Daoy (cell line): ENCODE measurements at places on chromosomes 6 and 20. TPM values are rescaled to one million over a fixed set of nuclear protein-coding genes. Genes with fewer than 3 reads are reported as not detected.

- no peak for DNase-seq
Measured at GRCh38 chr6:13368731-13369115, 40.4 kb upstream of the TBC1D7 start.

GRCh38 chr6:136790411-136791295 is 1.6 kb downstream of the MAP3K5 start:
- no peak for DNase-seq

- peak; percentile 96 for DNase-seq
Measured at GRCh38 chr20:29497261-29497671, 1760.2 kb upstream of the DEFB115 start.

DNA sequence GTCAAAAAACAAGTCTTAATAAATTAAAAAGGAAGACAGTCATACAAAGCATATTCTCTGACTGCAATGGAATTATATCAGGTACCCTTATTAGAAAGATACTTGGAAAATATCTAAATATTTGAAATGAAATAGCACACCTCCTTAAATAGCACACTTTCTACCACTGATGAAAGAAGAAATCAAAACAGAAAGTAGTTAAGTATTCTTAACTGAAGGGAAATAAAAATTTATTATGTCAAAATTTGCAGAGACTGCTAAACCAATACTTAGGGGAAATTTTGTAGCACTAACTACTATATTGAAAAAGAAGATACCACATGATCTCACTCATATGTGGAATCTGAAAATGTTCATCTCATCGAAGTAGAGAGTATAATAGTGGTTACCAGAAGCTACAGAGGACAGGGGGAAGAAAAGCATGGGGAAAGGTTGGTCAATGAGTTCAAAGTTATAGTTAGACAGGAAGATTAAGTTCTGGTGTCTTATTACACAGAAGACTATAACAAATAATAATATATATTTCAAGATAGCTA is 112.2 kb downstream of the ASCC3 start:
- no peak for DNase-seq

- DNase-seq = no peak
Measured at GRCh38 chr6:54196905-54197304, 85.7 kb downstream of the MLIP start.

GRCh38 chr6:149045404-149045803 is 272.1 kb upstream of the TAB2 start:
- peak; percentile 17 for DNase-seq

DNA sequence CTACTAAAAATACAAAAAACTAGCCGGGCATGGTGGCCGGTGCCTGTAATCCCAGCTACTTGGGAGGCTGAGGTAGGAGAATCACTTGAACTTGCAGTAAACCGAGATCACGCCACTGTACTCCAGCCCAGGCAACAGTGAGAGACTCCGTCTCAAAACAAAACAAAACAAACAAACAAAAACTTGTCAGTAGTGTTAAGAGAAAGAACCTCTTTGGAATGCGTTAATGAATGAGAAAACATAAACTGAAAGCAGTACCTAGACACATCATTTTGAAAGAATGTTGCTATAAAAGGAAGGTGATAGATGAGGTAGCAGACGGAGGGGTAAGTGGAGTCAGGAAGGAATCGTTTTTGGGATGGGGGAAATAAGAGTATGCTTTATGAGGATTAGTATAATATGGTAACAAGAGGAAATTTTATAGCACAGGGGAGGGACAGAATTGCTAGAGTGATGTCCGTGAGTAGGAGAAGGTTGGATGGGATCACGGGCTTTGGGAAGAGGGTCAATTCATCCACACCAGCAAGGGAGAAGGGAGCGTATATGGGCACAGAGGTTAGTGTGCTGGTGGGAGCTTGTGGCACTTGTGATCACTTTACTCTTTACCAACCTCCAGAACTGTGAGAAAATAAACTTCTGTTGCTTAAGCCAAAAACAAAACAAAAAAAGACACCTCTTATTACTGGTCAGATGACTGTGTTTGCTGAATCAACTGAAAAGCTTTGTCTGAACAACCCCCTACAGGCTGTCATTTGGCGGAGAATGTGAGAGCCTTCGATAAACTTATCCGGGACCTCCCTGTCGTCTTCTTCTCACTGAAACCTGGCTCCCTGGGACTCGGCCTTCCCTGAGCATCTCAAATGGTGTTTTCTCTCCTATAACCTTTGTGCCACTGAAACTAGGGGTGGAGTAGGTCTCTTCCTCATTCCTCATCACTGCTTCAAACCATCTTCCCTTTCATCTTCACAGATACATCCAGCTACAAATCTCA is 48.9 kb upstream of the TFAP2A start:
- DNase-seq = no peak

- DNase-seq = no peak
Measured at GRCh38 chr20:19113343-19113930, 99.0 kb upstream of the SLC24A3 start.

- DNase-seq = no peak
Measured at GRCh38 chr20:41615676-41616075, 2.5 kb downstream of the CHD6 start.

- DNase-seq = no peak
Measured at GRCh38 chr6:89406141-89406540, 5.9 kb downstream of the RRAGD start.

DNA sequence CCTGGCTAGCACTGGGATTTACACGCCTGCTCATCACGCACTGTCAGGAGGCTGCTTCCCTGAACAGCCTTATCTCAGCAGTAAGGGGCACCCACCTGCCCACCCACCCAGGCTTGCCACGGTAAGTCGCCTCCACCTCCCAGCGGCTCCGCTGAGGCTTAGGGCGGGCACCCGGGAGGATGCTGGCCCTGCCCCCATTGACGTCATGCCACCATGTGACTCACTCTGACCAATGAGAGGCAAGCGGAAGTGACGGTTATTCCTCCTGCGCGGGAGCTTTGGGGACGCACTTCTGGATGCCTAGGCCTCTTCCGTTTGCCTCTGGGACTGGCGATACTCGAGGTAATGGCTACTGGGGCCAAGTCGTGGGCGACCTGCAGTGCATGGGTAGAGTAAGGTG is 256.8 kb downstream of the QKI start:
- DNase-seq = peak; percentile 62

The MTFR2 gene
- total RNA-seq = 10.1 and 26.0 TPM in 2 replicates

The CLIC5 gene
- 0.11 TPM in 1 of 2 replicates, not detected in the other for total RNA-seq

The PKIB gene
- 23.7 and 29.1 TPM in 2 replicates for total RNA-seq

The BPIFB4 gene
- total RNA-seq = not detected in 2 replicates

The ADGB gene
- 1.4 TPM in 1 of 2 replicates, not detected in the other for total RNA-seq

The FBXL4 gene
- total RNA-seq = 4.7 and 8.8 TPM in 2 replicates

The SLC17A9 gene
- total RNA-seq = 0.33 and 0.91 TPM in 2 replicates

The RBM24 gene
- 7.9 and 12.5 TPM in 2 replicates for total RNA-seq
